ENCODE measurements at places on chromosomes 2 and 18. TPM values are rescaled to one million over a fixed set of nuclear protein-coding genes. Genes with fewer than 3 reads are reported as not detected.

DNA sequence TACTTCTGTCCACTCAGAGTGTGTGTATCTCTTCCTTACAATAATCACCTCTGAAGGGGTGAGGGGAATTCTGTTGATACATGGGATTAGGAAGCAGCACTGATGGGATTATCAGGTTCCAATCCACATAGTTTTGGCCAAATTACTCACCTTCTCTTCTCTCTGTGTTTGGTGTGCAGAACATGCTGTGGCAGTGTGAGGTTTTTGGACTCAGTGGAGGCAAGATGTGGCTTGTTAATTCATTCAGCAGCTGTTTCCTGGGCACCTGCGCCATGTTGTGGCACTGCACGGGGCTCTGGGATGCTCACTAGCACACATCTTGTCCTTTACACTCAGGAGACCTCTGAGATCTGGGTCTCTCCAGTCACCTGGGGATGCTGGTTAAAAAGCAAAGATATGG, 350.3 kb upstream of the HS6ST1 start:
- H3K4me1 ChIP-seq = no peaks in the 10 kb centered on the region
- no peak overlapping the region for H3K4me3 ChIP-seq
- no peak for DNase-seq
- no peak overlapping the region for H3K27ac ChIP-seq
- no peaks in the 10 kb centered on the region for H3K36me3 ChIP-seq
- H3K27me3 ChIP-seq = peaks cover 14% of the 10 kb centered on the region

- H3K27me3 ChIP-seq = no peaks in the 10 kb centered on the region
- H3K27ac ChIP-seq = no peak overlapping the region
- no peaks in the 10 kb centered on the region for H3K4me1 ChIP-seq
- peaks cover 1% of the 10 kb centered on the region for H3K36me3 ChIP-seq
These were observed 13.1 kb downstream of the TMEM131 start for GRCh38 chr2:97982621-97983020.

GRCh38 chr18:51425889-51426288, 228.4 kb upstream of the MEX3C start:
- no peaks in the 10 kb centered on the region for H3K4me1 ChIP-seq
- H3K36me3 ChIP-seq = no peaks in the 10 kb centered on the region
- DNase-seq = no peak
- no peak overlapping the region for H3K4me3 ChIP-seq
- H3K27me3 ChIP-seq = no peaks in the 10 kb centered on the region

VWC2L gene
- not detected for total RNA-seq

DNA sequence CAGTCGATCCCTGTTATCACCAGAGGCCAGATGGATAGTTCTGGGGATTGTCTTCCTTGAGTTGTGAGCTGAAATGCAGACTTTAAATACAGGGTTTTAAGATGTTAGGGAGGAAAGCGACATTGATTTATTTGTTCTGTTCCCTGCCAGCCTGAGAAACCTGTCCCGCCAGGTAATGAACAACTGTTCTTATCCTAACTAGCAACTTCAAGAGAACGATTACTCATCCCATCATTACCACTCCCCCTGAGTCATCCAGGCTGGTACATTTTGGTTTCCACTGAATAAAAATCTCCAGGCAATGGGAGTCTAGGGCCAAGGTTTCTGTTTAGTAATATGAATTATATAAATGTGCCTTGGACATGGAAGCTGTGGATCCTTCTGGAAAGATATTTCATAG, 131.2 kb downstream of the LYPD6B start:
- no peaks in the 10 kb centered on the region for H3K27me3 ChIP-seq
- no peak overlapping the region for H3K4me3 ChIP-seq
- no peaks in the 10 kb centered on the region for H3K36me3 ChIP-seq
- H3K27ac ChIP-seq = no peak overlapping the region
- no peak for DNase-seq
- H3K4me1 ChIP-seq = no peaks in the 10 kb centered on the region

DNA sequence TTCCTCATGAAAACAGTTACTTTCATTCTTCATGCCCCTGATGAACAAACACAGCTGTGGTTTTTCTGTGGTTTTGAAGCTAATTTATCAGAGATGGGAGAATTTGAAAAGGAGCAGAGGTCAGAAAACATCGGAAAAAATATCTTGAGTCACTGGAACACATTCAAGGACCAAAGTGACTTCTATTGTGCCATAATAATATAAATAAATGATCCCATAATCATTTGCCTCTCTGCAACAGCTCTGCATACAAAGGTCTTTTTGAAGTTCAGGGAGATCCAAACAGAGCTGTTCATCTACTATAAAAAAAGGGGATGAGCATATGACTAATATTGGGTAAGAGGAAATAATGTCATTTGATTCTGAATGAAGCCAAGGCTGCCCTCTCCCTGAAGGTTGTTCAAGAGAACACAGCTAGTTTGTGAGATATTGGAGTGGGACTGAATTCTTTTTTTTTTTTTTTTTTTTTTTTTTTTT, 201.3 kb upstream of the GALNT5 start:
- no peak overlapping the region for H3K4me3 ChIP-seq
- no peaks in the 10 kb centered on the region for H3K27me3 ChIP-seq
- DNase-seq = peak; percentile 75
- no peaks in the 10 kb centered on the region for H3K36me3 ChIP-seq
- H3K27ac ChIP-seq = peak overlapping the region; percentile 42

GRCh38 chr2:238203973-238204683, 633 bp upstream of the ILKAP start:
- no peak for DNase-seq
- H3K4me1 ChIP-seq = peaks cover 6% of the 10 kb centered on the region
- H3K36me3 ChIP-seq = 0 out of 2 replicates have a peak, but pooled peaks cover 1% of the 10 kb centered on the region
- peak overlapping the region; percentile 54 for H3K27ac ChIP-seq

CXCR1 gene
- not detected for total RNA-seq

- no peaks in the 10 kb centered on the region for H3K4me1 ChIP-seq
- peaks cover 3% of the 10 kb centered on the region for H3K27me3 ChIP-seq
- no peak overlapping the region for H3K4me3 ChIP-seq
- no peak overlapping the region for H3K27ac ChIP-seq
- DNase-seq = no peak
- no peaks in the 10 kb centered on the region for H3K36me3 ChIP-seq
These were observed 3.6 kb downstream of the TEX51 start for GRCh38 chr2:126902152-126902835.

DNA sequence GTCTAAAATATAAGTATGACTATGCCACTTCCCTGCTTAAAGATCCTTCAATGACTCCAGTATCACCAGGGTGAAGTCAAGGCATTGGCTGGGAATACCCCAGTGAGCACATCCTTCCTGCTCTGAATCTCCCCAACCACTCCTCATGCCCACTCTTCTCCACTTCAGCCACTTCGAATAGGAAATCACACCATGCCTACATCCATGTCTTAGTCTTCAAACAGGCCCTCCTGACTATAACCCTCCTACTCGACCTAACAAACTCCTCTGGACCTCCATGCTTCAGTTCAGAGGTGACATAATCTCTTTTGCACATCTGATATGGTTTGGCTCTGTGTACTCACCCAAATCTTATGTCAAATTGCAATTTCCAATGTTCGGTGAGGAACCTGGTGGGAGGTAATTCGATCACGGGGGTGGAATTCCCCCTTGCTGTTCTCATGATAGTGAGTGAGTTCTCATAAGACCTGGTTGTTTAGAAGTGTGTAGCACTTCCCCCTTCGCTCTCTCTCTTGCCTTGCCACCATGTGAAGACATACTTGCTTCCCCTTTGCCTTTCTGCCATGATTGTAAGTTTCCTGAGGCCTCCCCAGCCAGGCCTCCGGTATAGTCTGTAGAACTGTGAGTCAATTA, 87.8 kb upstream of the TFCP2L1 start:
- H3K4me3 ChIP-seq = no peak overlapping the region
- H3K27me3 ChIP-seq = no peaks in the 10 kb centered on the region
- DNase-seq = no peak

SMYD1 gene
- total RNA-seq = not detected

NUP35 gene
- 23.3 TPM for total RNA-seq

ELOA2 gene
- not detected for total RNA-seq

- H3K4me3 ChIP-seq = no peak overlapping the region
- no peaks in the 10 kb centered on the region for H3K27me3 ChIP-seq
- peaks cover 25% of the 10 kb centered on the region for H3K36me3 ChIP-seq
- DNase-seq = peak; percentile 72
- H3K4me1 ChIP-seq = peaks cover 11% of the 10 kb centered on the region
These were observed 81.1 kb downstream of the RAPH1 start for GRCh38 chr2:203453858-203454451.

RGPD3 gene
- 0.18 TPM for total RNA-seq

GRCh38 chr2:237627441-237628246, at the start of gene LRRFIP1:
LRRFIP1 (plus strand) TSS chr2:237627587; CDS start chr2:237627645, 58 bp downstream.
- peak within 1 kb of the TSS; percentile 90 for H3K4me3 ChIP-seq
- no peaks in the 10 kb centered on the region for H3K27me3 ChIP-seq
- peaks cover 14% of the 10 kb centered on the region for H3K36me3 ChIP-seq

DNA sequence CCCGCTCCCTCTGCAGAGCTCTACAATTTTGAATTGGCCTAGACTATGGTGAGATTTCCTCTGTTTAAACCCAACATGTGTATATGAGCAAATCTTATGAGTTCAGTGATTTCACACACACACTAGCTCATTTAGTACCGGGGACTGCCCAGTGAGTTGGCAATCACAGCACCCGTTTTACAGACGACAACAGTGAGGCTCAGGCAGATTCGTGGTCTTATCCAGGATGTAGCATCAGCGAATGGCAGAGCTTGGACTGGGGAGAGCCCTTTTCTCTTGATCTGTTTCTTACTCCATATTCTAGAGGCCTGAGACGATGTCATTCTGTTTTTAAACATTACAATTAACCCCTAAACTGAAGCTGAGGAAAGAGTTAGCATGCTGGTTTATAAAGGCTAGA, 419.9 kb downstream of the NBAS start:
- no peaks in the 10 kb centered on the region for H3K27me3 ChIP-seq
- no peak overlapping the region for H3K27ac ChIP-seq
- no peak overlapping the region for H3K4me3 ChIP-seq
- H3K4me1 ChIP-seq = no peaks in the 10 kb centered on the region
- no peak for DNase-seq
- no peaks in the 10 kb centered on the region for H3K36me3 ChIP-seq

DNA sequence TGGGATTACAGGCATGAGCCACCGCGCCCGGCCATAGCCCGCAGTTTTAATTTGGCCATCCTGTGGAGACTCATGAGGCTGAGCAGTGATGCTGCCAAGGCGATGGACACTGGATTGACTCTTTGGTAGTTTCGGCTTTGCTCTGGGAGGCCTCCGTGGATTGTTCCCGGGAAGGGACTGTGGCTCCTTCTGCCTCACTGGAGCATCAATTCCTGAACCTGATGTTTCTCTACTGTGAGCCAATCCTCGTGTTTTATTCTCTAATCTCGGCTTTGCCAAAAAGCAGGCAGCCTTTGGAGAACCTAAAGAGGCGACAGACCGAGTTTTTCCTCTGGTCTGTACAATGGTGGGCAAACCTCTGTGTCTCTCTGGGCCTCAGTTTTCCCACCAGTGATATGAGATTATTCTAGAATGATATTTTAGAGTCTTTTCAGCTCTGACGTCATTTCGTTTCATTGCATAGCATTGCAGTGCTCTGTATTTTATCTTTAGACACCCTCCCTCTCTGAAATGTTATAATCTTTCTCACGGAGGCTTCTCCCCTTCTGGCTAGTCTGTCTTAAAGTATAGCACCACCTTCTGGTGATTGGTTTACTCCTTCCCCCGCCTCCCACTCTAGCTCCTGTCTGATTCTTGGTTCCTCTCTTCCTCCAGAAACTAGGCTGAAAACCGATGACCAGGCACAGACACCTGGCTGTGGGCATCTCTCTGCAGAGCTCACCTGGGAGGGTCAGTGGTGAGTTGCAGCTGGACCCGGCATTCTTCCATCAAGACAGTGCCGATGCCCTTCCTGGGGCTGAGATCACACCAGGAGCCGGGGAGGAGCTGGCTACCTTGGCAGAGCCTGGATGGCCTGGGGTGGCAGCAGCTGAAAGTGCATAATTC, 341.3 kb downstream of the MYCN start:
- DNase-seq = no peak
- no peaks in the 10 kb centered on the region for H3K36me3 ChIP-seq
- no peaks in the 10 kb centered on the region for H3K27me3 ChIP-seq
- H3K27ac ChIP-seq = no peak overlapping the region
- no peak overlapping the region for H3K4me3 ChIP-seq

Measured in IMR-90 (cell line).